ENCODE measurements at places on chromosomes 6 and 20.

DNA sequence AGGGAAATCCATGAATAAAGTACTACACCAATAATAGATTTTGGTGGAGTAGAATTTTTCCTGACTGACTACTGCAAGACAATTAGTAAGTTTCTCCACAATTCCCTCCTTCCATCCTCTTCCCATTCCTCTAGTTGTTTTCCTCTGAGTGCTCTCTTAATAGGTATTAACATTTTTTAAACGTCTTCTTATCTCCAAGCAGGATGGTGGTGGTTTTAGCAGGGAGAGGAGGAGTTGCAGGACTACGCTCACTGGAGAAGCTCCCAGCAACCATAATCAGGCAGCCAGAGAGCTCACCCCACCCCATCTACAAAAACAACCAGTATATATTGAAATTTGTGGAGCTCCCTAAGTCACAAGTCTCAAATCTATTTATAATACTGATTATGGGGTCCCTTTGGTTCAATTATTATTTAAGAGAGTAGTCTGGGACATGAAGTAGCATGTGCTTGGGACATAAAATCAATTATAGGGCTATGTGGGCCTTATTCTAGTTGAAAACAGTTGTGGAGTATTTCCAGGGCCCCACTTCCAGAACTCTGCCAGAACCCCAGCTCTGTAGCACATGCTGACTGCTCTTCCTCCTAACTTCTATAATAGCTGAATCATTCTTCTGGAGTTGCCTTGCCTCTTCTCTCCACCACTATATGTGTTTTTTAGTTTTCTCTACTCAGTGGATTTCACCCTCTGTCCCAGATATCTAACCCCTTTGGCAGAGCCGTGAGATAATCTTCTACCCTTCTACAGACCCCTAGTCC lies 49.8 kb downstream of the MYB start:
- no peak for DNase-seq

DNA sequence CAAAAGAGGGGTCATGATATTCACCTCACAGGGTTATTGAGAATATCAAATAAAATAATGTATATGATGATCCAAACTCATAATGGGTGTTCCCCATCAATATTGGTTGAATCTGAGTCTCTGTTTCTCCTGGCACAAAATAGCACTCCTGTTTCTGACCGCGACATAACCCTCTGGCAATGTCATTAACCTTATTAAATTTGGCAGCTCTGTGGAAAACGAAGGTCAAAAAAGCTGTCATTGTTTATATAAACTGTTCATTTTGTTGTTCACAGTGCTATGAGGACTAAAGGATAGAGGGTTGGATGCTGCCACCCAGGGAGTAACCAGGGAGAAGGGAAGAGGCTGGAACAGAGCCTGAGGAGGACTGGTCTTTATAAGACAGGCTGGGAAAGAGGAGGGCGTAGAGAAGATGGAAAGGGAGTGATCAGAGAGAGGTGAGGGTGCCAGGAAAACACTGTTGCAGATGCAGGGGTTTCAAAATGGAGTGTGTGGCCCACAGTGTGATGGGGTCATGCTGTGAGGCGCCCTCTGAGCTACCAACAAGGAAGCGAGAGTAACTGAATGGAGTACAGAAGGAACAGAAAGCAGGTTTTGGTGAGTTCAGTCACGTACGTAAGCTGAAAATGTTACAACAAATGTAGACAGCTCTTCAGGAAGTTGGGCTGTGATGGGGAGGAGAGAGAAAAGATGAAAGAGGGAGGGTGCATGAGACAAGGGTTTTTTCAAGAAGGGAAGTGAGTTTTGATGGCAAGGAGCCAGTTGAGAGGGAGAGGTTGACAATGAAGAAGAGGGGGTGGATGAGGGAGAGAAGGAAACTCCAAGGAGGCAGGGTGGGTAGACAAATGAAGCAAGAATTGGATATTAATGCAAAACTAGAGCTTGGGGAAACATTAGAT lies 251.6 kb upstream of the TAB2 start:
- no peak for DNase-seq

DNA sequence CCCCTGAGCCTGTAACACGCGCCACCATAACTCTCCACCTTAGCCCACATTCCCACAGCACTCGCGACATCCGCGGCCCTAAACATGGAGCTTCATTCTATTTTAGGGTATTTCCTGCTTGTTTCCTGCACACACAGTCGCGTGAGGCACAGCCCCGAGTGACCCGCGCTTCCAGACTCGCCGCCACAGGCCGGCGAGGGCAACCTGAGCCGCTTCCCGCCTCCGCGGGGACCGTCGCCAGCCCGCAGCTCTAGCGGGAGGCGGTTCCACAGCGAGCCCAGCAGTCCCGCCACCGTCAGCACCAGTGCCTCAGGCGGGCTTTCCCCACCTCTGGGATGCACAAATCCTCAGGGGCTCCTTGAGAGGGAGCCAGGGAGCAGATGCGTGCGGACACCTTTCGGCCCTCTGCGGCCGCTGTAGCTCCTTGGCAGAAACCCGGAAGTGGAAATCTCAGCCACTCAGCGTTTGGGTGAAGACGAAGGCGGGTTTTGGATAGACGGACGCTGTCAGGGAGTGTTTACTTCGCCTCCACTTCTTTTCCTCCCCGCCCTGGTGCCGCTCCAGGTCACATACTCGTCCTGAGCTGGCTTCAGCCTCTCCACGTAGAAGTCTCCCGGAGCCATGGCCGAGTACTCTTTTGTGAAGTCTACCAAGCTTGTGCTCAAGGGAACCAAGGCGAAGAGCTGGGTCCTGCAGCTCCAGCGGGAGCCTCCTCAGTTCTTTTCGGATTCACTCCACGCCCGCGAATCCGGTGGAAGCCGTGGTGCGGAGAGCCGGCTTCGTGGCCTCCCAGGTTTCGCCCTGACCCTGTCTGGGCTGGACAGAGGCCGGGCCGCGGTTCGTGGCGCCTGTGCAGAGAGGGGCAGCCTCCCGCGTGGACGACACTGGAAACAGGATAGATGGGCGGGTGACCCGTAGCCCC lies 2177.4 kb upstream of the DEFB115 start:
- no peak for DNase-seq

GRCh38 chr6:70956191-70956450 lies 739 bp downstream of the B3GAT2 start:
- DNase-seq, result no peak

DNA sequence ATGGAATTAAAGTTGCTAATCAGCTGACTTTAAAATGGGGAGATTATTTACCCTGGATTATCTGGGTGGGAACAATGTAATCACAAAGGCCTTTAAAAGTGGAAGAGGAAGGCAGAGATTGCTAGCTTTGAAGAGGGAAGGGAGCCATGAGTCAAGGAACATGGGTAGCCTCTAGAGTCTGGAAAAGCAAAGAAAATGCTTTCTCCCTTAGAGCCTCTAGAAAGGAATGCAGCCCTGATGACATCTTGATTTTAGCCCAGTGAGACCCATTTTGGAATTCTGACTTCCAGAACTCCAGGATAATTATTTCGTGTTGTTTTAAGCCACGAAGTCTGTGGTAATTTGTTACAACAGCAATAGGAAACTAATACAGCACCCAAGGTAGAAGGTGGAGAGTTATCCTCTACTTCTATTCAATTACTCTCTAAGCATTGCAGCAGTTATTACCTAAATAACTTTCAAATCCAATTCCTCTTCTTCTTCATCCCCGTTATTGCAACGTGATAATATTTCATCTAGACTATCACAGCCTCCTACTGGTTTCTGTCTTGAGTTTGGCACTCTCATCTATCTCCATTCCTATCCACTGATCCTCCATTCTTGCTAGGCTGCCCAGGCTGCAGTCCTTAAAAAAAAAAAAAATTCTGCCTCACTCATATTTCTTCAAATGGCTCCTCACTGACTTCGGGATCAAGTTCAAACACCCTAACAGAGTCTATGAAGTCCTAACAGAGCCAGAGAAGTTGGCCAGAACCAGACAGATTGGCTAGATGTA lies 224.3 kb downstream of the BTBD9 start:
- DNase-seq, result no peak

- DNase-seq, result no peak
Observed at GRCh38 chr6:170443151-170443662, 109.9 kb downstream of the PSMB1 start.

DNA sequence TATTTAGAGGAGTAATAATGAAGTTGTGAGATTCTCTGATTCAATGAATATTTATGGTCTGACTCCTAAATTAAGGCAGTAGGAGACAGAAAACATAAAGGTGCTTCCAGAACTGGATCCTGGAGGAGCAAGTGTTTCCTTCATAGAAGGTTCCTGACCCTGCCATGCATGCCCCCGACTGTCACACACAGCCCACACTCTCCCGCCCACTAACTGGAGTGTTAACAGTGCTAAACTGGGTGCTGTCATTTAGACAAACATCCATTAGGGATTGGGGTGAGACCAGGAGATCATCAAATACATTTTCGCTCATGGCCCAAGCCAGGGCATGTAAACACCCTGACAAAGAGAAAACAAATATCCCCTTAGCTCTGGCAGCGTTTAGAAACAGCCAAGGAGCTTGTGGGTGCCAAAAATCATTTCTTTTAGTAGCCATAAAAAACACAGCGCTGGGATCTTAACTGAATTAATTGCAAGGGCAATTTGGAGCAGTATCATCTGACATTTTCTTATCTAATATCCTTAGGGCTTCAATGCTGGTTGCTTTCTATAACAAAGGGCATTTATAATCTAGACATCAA lies 46.8 kb downstream of the INSM1 start:
- no peak for DNase-seq

GRCh38 chr6:18536591-18537055 lies 149.5 kb downstream of the RNF144B start:
- peak; percentile 7 for DNase-seq

GRCh38 chr6:41315203-41315602 lies 20.2 kb upstream of the NCR2 start:
- DNase-seq, result no peak

DNA sequence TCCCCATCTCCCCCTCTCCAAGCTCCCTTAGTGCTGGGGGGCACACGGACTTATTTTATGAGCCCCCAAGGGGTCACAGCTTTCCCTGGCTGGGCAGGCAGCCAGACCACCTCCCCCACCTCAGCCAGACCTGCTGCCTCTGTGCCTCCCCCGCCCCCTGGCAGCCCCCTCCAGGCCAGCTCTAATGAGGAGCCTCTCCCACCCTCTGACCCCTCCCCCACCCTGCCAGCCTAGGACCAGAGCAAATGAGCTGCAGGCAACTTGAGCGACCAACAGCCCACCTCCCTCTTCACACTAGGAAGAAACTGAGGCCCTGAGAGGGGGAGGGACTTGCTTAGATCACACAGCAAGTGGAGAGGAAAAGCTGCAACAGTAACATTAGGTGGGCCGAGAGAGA lies 1.9 kb downstream of the GDF5 start:
- DNase-seq, result no peak

DNA sequence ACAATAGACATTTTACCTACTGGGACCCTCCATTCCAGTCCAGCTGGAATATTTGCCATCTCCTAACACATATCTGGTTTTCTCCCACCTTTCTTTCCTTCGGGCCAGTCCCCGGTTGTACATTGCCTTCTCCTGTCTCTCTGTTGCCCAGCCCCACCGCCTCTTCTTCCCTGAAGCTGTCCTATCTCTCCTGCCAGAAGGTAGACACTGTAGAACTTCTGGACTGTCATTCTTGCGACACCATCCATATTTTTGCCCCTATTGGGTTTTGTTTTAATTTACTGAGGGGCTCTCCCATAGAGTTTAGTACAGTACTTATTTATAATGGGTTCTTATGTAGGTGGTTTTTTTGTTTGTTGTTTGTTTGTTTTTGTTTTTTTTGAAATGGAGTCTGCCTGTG lies 4.9 kb downstream of the PTK7 start:
- no peak for DNase-seq

DNA sequence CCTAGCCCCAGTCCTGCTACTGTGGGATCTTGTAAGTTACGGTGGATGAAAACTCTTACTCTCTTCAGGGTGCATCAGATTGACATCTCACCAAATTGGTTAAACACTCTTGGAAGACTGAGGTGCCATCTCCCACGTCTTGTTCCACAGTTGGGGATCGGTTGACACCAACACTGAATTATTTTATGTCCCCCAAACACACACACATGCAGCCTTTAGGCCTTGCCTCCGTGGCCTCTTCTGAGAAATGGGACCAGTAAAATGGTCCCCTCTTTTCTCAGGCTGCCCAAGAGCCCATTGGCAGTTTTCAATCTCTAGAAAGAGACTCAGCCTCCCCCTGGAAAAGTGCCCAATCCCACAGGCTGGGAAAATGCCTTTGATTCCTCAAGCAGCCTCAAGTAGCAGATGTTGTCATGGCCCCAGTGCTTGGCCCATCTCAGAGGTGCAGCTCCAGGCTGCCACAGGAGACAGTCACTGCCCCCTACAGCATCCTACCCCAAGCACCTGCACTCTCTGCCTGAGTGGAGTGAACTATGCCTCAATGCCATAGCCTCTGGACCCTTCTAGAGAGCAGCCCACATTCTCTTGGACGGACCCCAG lies 163.9 kb downstream of the ANKRD60 start:
- DNase-seq, result no peak

DNA sequence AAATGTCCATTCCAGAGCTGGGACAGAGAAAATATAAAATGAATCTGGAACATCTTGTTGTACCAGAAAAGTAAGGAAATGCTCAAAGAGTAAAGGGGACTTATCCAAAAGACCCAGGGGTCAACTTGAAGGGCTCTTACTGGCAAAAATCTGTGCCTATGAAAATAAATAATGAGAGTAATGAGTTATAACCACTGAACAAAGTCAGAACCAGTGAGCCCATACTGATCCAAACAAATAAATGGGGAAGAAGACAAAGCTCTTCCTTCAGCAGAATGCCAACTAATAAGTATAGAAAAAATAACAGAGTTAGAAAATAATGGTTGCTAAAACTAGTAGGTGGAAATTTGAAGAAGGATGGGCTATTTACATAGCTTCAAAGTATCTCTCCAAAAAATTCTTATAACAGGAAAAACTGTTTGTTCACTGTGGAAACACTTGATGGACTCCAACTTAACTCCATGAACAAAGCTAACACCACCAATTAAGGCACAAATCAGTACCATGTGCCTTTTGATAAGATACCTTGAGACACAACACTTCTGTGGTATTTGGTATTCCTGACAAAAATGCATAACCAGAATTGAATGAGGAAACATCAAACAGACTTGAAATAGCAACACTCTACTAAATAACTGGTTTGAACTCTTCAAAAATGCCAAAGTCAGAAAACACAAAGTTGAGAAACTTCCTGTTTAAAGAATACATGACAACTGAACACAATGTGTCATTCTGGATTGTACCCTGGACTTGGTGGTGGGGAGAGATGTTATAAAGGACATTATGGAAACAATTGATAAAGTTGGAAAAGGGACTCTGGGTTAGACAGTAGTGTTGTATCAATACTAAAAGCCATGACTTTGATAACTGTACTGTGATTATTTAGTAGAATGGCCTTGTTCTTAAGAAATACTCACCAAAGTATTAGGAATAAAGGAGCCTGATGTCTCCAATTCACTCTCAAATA lies 197.5 kb downstream of the ISM1 start:
- DNase-seq, result no peak

DNA sequence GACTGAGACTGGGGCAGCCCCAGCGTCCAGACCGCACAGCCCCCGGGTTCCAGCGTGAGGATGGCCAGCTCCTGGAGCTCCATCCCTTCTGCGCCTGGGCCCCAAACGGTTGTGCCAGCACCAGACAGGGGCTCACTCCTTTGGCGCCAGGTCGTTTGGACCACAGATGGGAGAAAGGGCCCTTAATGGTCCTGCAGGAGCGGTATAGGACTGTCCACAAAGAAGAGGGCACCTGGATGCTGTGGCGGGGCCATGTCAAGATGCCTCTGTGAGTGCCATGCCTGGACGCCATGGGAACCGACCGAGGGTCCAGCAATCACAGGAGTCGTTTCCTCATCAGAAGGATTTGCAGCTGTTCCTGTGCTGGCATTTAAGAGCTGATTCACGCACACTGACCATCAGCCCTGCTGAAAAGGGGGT lies 82.7 kb downstream of the DLL1 start:
- DNase-seq, result no peak

- DNase-seq, result no peak
Observed at GRCh38 chr20:3932681-3933080, 43.5 kb downstream of the PANK2 start.

All from NCI-H345 (cell line).